ENCODE measurements at places on chromosomes 2 and 18.

GRCh38 chr2:174335988-174336500, 1.3 kb downstream of the SP9 start:
- DNase-seq: peak; percentile 49

- DNase-seq: peak; percentile 31
Measured at GRCh38 chr18:55779691-55780585, 191.9 kb upstream of the TCF4 start.

DNA sequence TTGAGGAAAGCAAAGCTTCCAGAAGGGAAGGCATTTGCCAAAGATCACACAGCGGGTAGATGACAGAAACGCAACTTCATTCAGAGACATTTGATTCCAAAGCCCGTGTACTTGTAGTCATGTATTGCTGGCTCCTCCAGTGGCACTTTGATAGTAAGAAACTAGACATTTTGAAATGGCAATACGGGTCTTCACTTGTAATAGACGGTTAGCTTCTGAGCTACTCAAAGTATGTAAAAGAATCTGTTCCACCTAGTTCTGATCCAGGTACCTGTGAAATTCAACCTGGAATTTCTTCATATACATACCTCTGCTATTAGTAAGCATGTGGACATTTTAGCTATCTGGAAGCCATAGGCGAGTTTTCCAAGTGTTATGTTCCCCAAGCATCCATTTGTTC, 1.7 kb upstream of the MYOM1 start:
- DNase-seq: no peak

DNA sequence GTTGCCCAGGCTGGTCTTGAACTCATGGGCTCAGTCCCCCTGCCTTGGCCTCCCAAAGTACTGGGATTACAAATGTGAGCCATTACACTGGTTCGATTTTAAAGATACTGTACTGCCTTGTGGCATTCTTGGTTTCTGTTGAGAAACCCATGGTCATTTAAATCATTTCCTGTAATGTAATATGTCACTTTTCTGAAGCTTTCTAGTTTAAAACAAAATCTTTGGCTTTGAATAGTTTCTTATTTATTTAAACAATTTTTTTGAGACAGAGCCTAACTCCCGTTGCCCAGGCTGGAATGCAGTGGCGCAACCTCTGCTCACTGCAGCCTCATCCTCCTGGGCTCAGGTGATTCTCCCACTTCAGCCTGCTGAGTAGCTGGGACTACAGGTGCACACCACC, 8.9 kb downstream of the ZNF512 start:
- no peak for DNase-seq

GRCh38 chr18:44507729-44508325, 172.9 kb upstream of the SETBP1 start:
- DNase-seq: no peak

- no peak for DNase-seq
Measured at GRCh38 chr2:121342751-121343150, 57.7 kb upstream of the TFCP2L1 start.

GRCh38 chr18:56770097-56770496, 118.9 kb downstream of the WDR7 start:
- no peak for DNase-seq

GRCh38 chr2:99756059-99756458, 266.2 kb upstream of the REV1 start:
- DNase-seq: no peak

DNA sequence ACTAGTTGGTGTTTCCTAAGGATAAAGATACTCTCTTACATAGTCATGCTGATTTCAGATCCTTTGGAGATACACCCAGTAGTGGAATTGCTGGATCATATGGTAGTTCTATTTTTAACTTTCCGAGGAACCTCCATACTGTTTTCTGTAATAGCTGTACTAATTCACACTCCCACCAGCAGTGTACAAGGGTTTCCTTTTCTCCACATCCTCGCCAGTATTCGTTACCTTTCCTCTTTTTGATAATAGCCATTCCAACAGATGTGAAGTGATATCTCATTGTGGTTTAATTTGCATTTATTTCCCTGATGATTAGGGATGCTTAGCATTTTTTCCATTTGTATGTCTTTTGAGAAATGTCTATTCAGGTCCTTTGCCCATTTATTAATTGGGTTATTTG, 34.0 kb downstream of the ACTR2 start:
- no peak for DNase-seq

- no peak for DNase-seq
Measured at GRCh38 chr2:168639018-168639417, 163.4 kb upstream of the NOSTRIN start.

GRCh38 chr2:162731917-162732804, 106.4 kb downstream of the KCNH7 start:
- DNase-seq: peak; percentile 30

- no peak for DNase-seq
Measured at GRCh38 chr2:207045531-207045930, 106.2 kb downstream of the CPO start.

All from GM13976 (cell line).